Small intestine (tissue), 16 donors: ENCODE measurements at places on chromosomes 7 and 10.

GRCh38 chr10:97178074-97178473, 7.7 kb downstream of the SLIT1 start:
- H3K4me3 ChIP-seq, result no peak overlapping the region
- H3K4me1 ChIP-seq, result no peaks in the 10 kb centered on the region
- no peak for DNase-seq
- peaks cover 17% of the 10 kb centered on the region for H3K27me3 ChIP-seq

- no peak overlapping the region for H3K4me3 ChIP-seq
- DNase-seq, result no peak
- H3K4me1 ChIP-seq, result no peaks in the 10 kb centered on the region
- H3K27me3 ChIP-seq, result no peaks in the 10 kb centered on the region
- H3K27ac ChIP-seq, result no peak overlapping the region
- H3K36me3 ChIP-seq, result peaks cover 4% of the 10 kb centered on the region
These were observed 30.8 kb downstream of the ABI1 start for GRCh38 chr10:26829810-26830515.

- no peaks in the 10 kb centered on the region for H3K36me3 ChIP-seq
- H3K27ac ChIP-seq, result no peak overlapping the region
- no peak overlapping the region for H3K4me3 ChIP-seq
- no peaks in the 10 kb centered on the region for H3K4me1 ChIP-seq
These were observed 146.7 kb downstream of the DNAJB6 start for GRCh38 chr7:157483515-157483914.

DNA sequence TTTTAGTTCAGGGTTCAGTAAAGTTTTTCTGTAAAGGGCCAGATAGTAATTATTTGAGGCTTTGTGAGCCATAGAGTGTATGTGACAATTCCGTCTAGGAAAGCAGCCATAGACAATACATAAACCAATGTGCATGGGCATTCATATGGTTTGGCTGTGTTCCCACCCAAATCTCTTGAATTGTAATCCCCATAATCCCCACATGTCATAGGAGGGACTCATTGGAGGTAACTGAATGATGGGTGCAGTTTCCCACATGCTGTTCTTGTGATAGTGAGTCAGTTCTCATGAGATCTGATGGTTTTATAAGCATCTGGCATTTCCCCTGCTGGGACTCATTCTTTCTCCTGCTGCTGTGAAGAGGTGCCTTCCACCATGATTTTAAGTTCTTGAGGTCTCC, 29.9 kb downstream of the SEC61G start:
- no peaks in the 10 kb centered on the region for H3K36me3 ChIP-seq
- no peak for DNase-seq
- H3K4me3 ChIP-seq, result no peak overlapping the region
- no peak overlapping the region for H3K27ac ChIP-seq

- no peak overlapping the region for H3K4me3 ChIP-seq
- no peaks in the 10 kb centered on the region for H3K27me3 ChIP-seq
- H3K4me1 ChIP-seq, result peaks cover 66% of the 10 kb centered on the region
- H3K36me3 ChIP-seq, result no peaks in the 10 kb centered on the region
- peak overlapping the region; percentile 30 for H3K27ac ChIP-seq
- peak; percentile 83 for DNase-seq
These were observed 75.9 kb downstream of the PPP1R3C start for GRCh38 chr10:91556691-91557566.

- no peaks in the 10 kb centered on the region for H3K36me3 ChIP-seq
- H3K27me3 ChIP-seq, result no peaks in the 10 kb centered on the region
These were observed 182.1 kb upstream of the SHH start for GRCh38 chr7:155994279-155994811.

- no peak for DNase-seq
- H3K4me3 ChIP-seq, result no peak overlapping the region
- H3K27ac ChIP-seq, result no peak overlapping the region
- no peaks in the 10 kb centered on the region for H3K27me3 ChIP-seq
- H3K36me3 ChIP-seq, result no peaks in the 10 kb centered on the region
- H3K4me1 ChIP-seq, result no peaks in the 10 kb centered on the region
These were observed 108.8 kb downstream of the ABCA13 start for GRCh38 chr7:48280100-48280499.

GRCh38 chr10:104322416-104322782, 15.9 kb downstream of the ITPRIP start:
- H3K4me1 ChIP-seq, result peaks cover 3% of the 10 kb centered on the region
- no peak overlapping the region for H3K27ac ChIP-seq
- H3K4me3 ChIP-seq, result peak overlapping the region; percentile 7
- no peak for DNase-seq
- peaks cover 24% of the 10 kb centered on the region for H3K36me3 ChIP-seq

DNA sequence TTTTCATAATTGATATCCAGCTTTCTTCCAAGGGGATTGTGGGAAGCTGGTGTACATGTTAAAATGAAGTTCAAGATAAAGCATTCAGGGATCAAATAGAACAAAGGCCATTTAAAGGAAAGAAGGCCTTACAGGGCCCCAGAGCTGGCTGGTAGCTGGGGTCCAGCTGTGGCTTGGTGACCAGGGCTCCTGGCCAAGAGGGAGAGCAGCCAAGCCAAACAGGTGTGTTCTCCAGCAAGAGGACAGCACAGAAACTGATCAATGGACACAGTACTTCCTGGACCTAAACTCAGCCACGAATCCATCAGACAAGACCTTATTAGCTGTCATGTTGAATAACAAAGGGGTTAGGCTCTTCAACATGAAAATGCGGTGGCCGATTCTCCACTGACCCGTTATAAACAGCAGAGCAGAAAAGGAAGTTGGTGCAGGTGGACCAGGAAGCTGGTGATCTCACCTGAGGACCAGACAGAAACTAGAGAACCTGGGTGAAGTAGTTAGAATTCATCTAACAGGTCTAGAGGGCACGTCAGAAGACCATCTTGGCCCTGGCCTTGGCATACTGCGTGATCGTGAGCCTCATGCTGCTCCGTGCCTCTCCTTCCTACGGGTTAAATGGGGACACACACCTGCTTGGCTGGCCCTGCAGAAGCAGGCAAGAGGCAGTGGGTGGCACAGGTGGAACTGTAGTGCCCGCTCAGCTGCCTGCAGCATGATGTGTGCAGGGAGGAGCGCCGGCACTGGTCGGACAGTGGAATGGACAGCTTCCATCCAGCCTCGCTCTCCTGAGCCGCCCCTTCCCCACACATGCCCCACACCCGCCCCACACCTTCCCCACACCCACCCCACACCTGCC, 53.8 kb downstream of the PARP12 start:
- no peak overlapping the region for H3K4me3 ChIP-seq
- H3K27me3 ChIP-seq, result no peaks in the 10 kb centered on the region
- H3K36me3 ChIP-seq, result no peaks in the 10 kb centered on the region
- no peak overlapping the region for H3K27ac ChIP-seq
- H3K4me1 ChIP-seq, result no peaks in the 10 kb centered on the region
- DNase-seq, result no peak

- peak; percentile 20 for DNase-seq
- H3K4me1 ChIP-seq, result peaks cover 5% of the 10 kb centered on the region
- no peak overlapping the region for H3K4me3 ChIP-seq
- no peaks in the 10 kb centered on the region for H3K36me3 ChIP-seq
These were observed 2.1 kb upstream of the SAMD9L start for GRCh38 chr7:93150200-93150835.

GRCh38 chr10:43162604-43163003, 24.4 kb downstream of the CSGALNACT2 start:
- DNase-seq, result no peak
- H3K27me3 ChIP-seq, result no peaks in the 10 kb centered on the region
- no peak overlapping the region for H3K27ac ChIP-seq
- H3K4me1 ChIP-seq, result no peaks in the 10 kb centered on the region
- H3K4me3 ChIP-seq, result no peak overlapping the region

DNA sequence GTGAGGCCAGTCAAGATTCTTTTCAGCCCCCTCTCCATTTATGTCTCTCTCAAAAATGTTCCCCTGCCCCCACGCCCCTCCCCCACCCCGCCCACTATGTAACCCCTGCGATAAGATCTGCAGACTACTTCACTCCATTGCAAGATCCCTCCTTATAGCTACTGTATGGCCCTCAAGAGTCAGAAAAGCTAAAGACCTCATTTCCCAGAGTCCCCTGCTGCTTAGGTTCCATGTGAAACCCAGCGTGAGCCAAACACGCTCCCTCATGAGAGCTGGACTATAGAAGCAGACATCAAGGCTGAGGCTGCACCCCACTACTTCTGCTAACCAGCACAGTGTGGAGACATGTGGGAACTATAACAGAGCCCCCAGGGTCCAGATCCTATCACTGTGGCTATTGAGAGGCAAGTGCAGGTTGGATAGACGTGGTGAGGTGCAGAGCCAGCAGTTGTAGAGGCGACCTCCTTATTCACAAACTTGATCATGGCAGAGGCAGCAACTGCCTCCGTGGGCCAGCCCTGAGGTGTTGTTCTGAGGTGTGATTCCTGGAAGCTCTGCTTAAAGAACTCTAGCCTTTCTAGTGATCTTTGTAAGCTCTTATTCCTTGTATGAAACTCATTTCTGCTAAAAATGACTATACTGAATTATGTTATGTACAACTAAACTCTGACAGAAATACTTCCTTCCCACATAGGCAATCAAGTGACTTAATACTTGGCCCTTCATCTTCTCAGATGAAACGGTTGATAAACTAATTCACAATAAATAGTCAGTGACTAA, 117.0 kb upstream of the ARID5B start:
- H3K36me3 ChIP-seq, result no peaks in the 10 kb centered on the region
- no peak overlapping the region for H3K27ac ChIP-seq
- H3K27me3 ChIP-seq, result no peaks in the 10 kb centered on the region
- no peak for DNase-seq
- H3K4me3 ChIP-seq, result no peak overlapping the region
- H3K4me1 ChIP-seq, result no peaks in the 10 kb centered on the region

DNA sequence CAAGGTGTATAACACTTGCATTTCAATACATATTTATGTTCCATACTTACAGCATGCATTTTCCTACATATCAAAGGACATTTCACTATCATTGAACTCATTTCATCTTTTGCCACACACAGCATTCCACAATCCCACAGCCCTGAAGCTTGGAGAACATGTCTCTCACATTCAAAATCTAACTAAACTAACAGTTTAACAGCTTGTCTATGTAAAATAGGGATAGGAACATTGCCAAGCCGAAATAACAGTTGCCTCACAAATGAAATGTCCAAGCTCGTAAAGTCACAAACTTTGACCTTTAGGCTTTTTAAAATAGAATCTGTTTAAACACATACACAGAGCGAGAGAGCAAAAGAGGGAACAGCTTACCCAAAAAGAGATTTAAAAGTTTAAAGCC, 65.3 kb downstream of the HGF start:
- H3K36me3 ChIP-seq, result no peaks in the 10 kb centered on the region
- H3K27ac ChIP-seq, result no peak overlapping the region
- H3K4me1 ChIP-seq, result no peaks in the 10 kb centered on the region
- H3K27me3 ChIP-seq, result no peaks in the 10 kb centered on the region
- no peak for DNase-seq

DNA sequence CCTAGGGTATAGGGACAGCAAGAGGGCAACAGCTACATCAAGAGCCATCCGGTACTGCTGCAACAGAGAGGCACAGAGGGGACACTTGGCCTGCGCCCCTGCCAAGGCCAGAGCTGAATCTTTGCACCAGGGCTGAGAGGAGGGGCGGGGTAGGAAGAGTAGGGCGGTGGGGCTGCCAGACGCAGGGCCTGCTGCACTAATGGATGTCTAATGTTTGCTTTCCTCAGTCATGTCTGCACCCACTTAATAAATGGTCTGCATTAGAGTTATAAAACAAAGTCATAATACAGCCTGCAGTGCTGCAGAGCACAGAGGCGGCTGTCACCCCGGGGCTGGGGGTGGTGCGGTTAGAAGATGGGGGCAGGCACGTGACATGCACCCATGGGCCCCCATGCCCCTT, 42.2 kb upstream of the SLC29A3 start:
- H3K4me1 ChIP-seq, result no peaks in the 10 kb centered on the region
- H3K27me3 ChIP-seq, result no peaks in the 10 kb centered on the region
- no peaks in the 10 kb centered on the region for H3K36me3 ChIP-seq
- DNase-seq, result no peak

GRCh38 chr7:127858915-127859189, 172.4 kb downstream of the LRRC4 start:
- no peak overlapping the region for H3K27ac ChIP-seq
- H3K4me1 ChIP-seq, result no peaks in the 10 kb centered on the region
- H3K36me3 ChIP-seq, result peaks cover 10% of the 10 kb centered on the region
- H3K27me3 ChIP-seq, result no peaks in the 10 kb centered on the region

- H3K4me3 ChIP-seq, result no peak overlapping the region
- no peak overlapping the region for H3K27ac ChIP-seq
- no peaks in the 10 kb centered on the region for H3K36me3 ChIP-seq
- no peak for DNase-seq
These were observed 9.9 kb upstream of the GSAP start for GRCh38 chr7:77426052-77426404.

DNA sequence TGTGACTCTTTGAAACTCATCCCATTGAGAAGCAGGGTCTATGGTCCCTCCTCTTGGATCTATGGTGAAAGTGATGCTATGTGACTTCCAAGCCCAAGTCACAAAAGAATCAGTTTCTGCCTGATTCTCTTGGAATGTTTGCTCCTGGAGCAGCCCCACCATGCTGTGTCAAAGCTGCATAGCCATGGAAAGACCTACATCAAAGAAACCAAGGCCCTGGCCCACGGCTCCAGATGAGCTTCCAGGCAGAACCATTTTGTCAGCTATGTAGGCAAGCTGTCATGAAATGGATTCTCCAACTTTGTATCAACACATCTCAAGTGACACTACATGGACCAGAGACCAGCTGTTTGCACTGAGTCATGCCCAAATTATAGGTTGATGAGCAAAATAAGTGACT, 77.0 kb downstream of the AASS start:
- no peak for DNase-seq
- no peak overlapping the region for H3K27ac ChIP-seq
- H3K4me1 ChIP-seq, result no peaks in the 10 kb centered on the region
- no peaks in the 10 kb centered on the region for H3K27me3 ChIP-seq
- no peaks in the 10 kb centered on the region for H3K36me3 ChIP-seq

- no peaks in the 10 kb centered on the region for H3K4me1 ChIP-seq
- no peaks in the 10 kb centered on the region for H3K27me3 ChIP-seq
- no peak for DNase-seq
- no peaks in the 10 kb centered on the region for H3K36me3 ChIP-seq
These were observed 348.5 kb downstream of the ANKRD30A start for GRCh38 chr10:37473906-37474305.

DNA sequence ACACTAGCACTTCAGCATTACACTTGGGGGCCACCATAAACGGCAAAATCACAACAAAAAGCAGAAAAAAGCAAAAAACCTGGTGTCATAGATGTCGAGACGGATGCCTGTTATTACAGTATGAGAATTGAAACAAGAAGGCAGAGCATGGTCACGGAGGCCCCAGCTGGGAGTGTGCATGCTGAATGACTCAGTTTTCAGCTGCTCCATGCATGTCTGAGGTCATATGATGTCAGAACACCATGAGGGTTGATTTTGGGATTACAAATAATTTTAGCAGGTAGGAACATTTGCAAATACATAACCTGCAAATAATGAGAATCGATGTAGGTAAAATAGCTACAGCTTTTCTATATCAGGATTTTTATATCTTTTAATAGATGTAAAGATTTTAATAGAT, 19.1 kb downstream of the ZMYND11 start:
- no peak overlapping the region for H3K27ac ChIP-seq
- no peak for DNase-seq

DNA sequence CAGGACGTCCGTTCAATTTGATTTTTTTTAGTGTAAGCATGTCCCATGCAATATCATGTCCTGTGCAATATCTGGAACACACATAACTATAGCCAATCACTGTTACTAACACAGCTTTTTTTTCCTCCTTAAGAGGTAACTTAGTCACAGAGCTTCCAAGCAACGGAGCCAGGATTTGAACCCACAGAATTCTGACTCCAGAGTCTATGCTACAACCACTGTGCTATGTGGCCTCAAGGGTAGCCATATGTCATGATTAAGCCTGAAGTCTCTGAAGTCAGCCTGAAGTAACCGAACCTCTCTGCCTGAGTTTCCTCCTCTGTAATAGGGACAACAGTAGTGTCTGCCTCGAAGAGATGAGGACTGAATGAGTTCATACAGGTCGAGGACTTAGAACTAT, 42.2 kb upstream of the TCF7L2 start:
- H3K4me3 ChIP-seq, result no peak overlapping the region
- DNase-seq, result no peak
- H3K36me3 ChIP-seq, result no peaks in the 10 kb centered on the region
- no peaks in the 10 kb centered on the region for H3K27me3 ChIP-seq
- H3K4me1 ChIP-seq, result no peaks in the 10 kb centered on the region
